ENCODE measurements at places on chromosomes 3 and 15. TPM values are rescaled to one million over a fixed set of nuclear protein-coding genes. Genes with fewer than 3 reads are reported as not detected.

Gene PPM1L
- total RNA-seq = 2.1 TPM

Gene SH3GL3
- not detected for total RNA-seq

Gene PLCB2
- total RNA-seq = 55.0 TPM

Gene CSTA
- not detected for total RNA-seq

- DNase-seq = no peak
Observed at GRCh38 chr3:129461461-129462146, 21.6 kb downstream of the IFT122 start.

- DNase-seq = no peak
Observed at GRCh38 chr3:155739154-155739553, 5.7 kb downstream of the PLCH1 start.

DNA sequence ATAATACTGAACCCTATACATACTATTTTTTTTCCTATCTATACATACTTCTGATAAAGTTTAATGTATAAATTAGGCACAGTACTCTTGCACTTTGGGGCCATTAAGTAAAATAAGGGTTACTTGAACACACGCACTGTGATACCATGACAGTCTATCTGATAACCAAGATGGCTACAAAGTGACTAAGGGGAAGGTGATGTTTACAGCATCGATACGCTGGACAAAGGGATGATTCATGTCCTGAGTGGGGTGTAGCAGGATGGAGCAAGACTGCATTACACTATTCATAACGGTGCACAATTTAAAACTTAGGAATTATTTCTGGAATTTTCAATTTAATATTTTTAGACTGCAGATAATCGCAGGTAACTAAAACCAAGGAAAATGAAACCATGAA is 30.0 kb upstream of the SLC2A2 start:
- DNase-seq = no peak

GRCh38 chr3:144424606-144425005 is 453.0 kb downstream of the DIPK2A start:
- DNase-seq = no peak

Measured in activated naive CD4-positive, alpha-beta T cell treated with anti-CD3 and anti-CD28 coated beads for 36 hours (primary cell).